ENCODE measurements at places on chromosomes 3 and 15.

- DNase-seq = no peak
Observed at GRCh38 chr3:11494131-11494916, 149.4 kb downstream of the VGLL4 start.

- DNase-seq = no peak
Observed at GRCh38 chr3:11583235-11583634, 60.5 kb downstream of the VGLL4 start.

GRCh38 chr3:264394-265156 is 68.0 kb downstream of the CHL1 start:
- DNase-seq = no peak

- no peak for DNase-seq
Observed at GRCh38 chr3:45979378-45979777, 16.2 kb downstream of the FYCO1 start.

DNA sequence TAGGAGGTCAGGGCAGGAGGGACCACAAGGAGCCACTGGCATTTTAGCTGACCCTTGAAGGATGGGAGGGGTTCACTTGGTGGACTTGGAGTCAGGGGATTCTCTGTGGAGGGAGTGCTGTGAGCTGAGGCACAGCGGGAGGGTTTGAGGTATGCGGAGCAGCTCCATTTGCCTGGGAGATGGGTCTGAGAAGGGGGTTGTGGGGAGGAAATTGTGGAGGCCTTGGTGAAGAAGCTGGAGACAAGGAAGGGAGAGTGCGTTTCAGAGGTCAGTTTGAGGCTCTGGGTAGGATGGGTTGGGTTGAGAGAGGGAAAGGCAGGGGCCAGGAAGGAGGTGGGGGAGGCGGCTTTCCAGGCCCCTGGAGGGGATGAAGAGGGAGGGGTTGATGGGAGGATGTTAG is 20.2 kb downstream of the PLEKHO2 start:
- no peak for DNase-seq

DNA sequence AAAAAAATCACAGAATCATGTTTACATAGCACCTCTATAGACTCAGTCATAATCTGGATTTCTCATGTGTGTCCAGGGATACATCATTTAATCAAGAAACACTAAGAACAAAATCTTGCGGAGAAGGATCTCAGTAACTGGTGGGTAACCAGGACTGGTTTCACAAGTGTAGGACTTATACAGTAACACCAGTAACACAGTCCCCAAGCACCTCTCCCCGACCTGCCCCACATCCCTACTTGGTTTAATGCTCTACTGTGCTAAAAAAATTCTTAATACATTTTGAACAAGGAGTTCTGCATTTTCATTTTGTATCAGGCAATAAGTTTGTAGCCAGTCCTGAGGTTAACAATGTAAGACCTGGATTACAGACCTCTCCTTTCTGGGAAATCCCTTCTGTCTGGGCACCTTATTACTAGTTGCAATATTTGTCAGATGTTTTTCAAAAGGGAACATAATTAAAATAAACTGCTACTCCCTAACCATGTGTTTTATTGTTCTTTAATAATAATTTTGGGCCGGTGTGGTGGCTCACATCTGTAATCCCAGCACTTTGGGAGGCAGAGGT is 57.6 kb upstream of the BBX start:
- DNase-seq = no peak

GRCh38 chr15:72163719-72164118 is 33.9 kb downstream of the GRAMD2A start:
- no peak for DNase-seq

- no peak for DNase-seq
Observed at GRCh38 chr15:62989366-62990055, 53.0 kb upstream of the TPM1 start.

GRCh38 chr3:136818769-136819391 is at the start of gene SLC35G2:
Gene SLC35G2, plus strand, starts transcription at chr3:136819126. Its CDS starts 35,335 bp downstream, at chr3:136854461.
- DNase-seq = peak; percentile 57

GRCh38 chr3:61354604-61355003 is 103.4 kb upstream of the FHIT start:
- no peak for DNase-seq

DNA sequence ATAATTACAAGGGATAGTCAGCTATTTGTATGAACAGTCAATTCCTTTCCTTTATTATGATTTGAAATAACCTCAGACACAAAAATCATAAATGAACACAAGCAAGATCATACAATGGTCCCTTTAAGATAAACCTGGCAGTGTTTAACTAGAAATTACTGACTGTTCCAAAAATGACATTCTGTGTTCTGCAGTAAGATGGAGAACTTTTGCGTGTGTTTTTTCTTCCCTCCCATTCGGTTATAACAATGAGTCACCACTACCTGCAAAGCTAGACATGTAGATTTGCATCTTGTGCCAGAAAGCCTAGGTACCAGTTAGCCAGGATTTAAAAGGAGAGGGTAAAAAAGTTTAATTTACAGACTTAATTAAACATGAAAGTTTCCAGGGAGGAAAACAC is 248.2 kb upstream of the ADAMTS9 start:
- DNase-seq = no peak

- no peak for DNase-seq
Observed at GRCh38 chr3:52523386-52524257, 10.0 kb downstream of the NT5DC2 start.

DNA sequence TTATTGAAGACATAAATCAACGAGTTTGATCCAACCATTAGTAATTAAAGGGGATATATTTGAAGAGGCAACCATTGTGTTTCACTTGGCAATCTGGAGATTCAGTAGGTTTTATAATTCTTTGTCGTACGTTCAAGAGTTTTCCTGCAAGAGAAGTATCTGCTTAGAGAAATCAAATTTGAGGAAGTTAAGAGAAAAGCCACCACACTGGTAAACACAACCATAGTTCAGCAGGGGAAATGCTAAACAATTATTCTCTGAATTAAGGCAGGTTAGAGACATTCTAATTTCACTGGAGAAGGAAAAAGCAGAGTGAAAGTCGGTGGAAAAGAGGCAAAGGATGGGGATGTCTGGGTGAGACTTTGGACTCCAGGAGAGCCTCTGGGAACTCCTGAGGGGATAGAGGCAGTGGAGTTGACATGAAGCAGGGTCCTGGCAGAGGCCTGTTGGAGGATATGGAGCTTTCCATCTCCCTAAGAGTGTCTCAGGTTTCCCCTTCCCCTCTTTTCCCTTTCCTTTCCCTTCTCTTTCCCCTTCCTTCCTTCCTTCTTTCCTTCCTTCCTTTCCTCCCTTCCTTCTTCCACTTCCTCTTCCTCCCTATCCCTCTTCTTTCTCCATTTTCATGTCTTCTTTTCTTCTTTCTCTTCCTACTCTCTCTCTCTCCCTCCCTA is 26.5 kb downstream of the SPINK8 start:
- DNase-seq = no peak

DNA sequence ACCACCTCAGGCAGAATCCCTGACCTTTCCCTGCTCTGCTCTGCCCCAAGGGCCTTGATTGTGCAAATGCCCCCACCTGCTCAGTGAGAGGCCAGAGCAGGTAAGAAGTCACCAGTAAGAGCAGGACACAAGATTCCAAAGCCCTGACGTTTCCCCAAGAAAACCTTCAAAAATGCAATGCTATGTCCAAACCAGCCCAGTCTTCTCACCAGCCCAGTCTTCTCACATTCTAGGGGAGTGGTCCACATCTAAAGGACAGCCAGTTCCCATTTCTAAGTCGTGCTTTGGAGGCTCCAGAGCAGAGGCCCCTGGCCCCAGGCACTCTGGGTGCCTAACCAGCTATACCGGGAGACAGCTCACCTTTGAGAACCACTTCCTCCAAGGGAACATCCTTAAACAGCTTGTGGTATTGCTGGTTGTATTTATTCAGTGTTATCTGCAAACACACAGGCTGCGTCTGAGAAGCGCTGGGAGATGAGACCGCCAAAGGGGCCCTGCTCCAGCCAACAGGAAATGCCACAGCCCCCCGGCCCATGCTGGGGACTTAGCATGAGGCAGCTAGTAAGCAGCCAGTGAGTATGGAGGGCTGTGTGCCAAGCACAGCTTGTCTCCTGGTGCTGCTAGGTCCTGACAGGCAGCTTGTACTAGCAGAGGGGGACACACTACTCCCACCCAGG is 29.3 kb downstream of the GRAMD2A start:
- DNase-seq = no peak

DNA sequence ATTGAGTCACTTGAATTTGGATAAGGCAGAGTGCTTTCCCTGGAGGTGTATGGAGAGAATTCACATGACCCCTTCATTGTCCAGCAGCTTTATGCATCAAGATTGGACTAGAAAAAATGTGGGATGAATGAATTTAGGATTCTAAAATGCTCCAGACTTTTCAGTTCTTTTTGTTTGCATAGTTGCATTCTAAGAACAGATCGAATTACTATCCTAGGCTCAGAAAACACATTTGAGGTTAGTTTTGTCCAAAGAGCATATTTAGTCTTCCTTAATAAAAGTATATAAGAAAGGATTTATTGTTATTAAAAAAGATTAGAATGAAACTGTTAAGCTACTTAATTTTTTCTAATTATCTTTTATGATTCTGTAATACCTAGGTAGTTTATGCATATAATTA is 127.4 kb downstream of the UBE2E2 start:
- DNase-seq = no peak

GRCh38 chr3:192433704-192434103 is 293.6 kb downstream of the FGF12 start:
- DNase-seq = no peak

GRCh38 chr15:100005715-100006114 is 272.5 kb upstream of the LYSMD4 start:
- DNase-seq = no peak

- no peak for DNase-seq
Observed at GRCh38 chr15:25864966-25865365, 1.8 kb upstream of the ATP10A start.

DNA sequence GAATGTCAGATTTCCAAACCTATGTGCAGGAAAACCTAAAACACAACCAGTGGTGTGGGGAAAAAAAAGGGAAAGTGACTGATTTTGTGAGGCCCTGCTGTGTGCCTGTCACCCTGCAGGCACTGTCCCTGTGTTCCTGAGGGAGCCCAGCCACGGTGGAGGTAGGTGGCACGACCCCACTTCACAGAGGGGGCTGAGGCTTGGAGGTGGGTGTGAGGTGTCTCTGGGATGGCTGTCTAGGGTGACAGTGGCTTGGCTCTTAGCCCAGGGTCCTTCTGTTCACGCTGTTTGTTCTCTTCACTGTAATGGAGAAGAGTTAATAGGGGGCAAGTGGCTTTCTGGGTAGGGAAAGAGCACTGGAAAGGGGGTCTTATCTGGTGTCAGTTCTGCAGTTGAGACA is 22.6 kb downstream of the RASGRF1 start:
- DNase-seq = no peak

- DNase-seq = no peak
Observed at GRCh38 chr15:62020576-62021160, 39.6 kb downstream of the VPS13C start.

- no peak for DNase-seq
Observed at GRCh38 chr15:99121691-99122410, 17.0 kb downstream of the SYNM start.

DNA sequence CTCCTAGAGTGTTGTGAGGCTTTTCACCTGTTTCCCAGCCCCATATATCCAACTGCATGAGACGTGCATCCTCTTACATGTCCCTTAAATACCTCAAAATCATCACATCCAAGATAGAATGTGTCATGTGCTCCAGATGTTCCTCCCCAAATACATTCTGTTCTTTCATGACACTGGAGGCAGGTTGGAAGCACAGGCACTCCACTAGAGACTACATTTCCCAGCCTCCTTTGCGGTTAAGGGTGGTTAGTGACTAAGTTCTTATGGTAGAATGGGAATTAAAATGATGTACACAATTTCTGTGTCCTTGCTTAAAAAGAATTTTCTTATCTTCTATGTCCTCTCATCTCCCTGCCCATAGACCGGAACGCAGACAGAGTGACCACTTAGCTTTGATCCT is 34.3 kb downstream of the TMEM40 start:
- no peak for DNase-seq

GRCh38 chr3:58463181-58463941 is 28.5 kb upstream of the KCTD6 start:
- peak; percentile 60 for DNase-seq

GRCh38 chr3:174581558-174581957 is 277.6 kb upstream of the NAALADL2 start:
- DNase-seq = no peak

DNA sequence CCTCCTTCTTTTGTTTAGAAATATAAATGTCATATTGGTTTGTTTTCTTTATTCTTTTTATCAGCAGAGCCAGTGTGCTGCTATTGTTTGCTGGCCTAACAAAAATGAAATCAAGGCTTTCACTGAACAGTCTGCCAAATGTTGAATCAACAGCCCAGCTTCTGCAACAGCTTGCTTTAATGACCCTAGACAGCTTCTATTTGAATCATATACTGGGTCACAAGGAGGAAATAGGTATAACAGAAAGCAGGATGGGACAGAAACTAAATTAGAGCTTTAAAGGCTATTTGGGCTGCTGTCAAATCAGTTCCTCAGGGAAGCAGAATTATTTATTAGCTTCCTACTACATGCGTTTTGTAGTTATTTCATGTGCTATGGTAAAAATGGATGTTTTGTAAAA is 12.1 kb upstream of the DNAJC13 start:
- DNase-seq = no peak

GRCh38 chr3:190716211-190716610 is 146.3 kb downstream of the GMNC start:
- no peak for DNase-seq

GRCh38 chr3:12904951-12905315 is 63.6 kb upstream of the RPL32 start:
- no peak for DNase-seq

- no peak for DNase-seq
Observed at GRCh38 chr3:156643729-156644389, 30.5 kb upstream of the TIPARP start.

- no peak for DNase-seq
Observed at GRCh38 chr3:106161246-106161645, 292.4 kb upstream of the CBLB start.

DNA sequence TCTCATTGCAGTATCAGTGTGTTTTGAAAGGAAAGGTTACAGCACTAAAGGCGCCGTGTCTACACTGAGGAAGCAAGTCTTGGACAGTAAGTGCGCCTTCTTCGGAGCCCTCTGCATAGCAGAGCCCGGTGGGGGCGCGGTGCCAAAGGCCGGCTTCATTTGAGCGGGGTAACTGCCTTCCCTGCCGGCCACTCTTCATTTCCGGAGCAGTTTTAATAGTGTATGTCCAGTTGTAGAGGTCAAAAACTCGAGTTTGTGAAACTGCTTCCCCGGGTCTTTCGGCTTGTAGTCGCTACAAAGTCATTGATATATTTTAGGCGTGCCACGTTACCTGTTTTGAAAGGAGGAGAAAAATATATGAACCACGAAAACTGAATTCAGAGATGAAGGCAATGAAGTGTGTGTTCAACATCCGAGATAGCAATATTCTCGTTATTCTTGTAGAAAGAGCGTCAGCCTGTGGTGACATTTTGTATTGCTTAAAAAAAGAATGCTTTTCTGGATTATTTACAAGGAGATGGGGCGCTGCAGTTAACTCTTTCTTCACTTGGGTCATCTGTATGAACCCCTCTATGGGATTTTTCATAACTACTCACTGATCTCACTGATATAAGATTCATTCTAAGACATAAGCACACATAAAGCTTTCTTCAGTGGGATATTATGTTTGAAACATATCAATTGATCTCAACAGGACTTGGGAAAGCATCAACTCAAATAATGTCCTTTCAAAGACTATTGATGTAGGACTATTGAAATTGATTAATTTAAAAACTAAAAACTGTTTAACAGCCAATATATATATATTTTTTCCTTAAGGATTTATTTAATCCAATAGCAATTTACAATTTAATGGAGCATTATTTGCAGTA is 3.0 kb downstream of the ALCAM start:
- DNase-seq = peak; percentile 51

- no peak for DNase-seq
Observed at GRCh38 chr3:195570344-195570743, 13.4 kb downstream of the APOD start.

All from activated CD4-positive, CD25-positive, alpha-beta regulatory T cell treated with anti-CD3 and anti-CD28 coated beads, Interleukin-2, amount 50 U/mL, for 72 hours (primary cell).